Right renal pelvis (tissue), 4 donors: ENCODE measurements at places on chromosomes 1 and 21.

- no peak for DNase-seq
Observed at GRCh38 chr1:188372821-188373220, 1544.1 kb downstream of the PLA2G4A start.

DNA sequence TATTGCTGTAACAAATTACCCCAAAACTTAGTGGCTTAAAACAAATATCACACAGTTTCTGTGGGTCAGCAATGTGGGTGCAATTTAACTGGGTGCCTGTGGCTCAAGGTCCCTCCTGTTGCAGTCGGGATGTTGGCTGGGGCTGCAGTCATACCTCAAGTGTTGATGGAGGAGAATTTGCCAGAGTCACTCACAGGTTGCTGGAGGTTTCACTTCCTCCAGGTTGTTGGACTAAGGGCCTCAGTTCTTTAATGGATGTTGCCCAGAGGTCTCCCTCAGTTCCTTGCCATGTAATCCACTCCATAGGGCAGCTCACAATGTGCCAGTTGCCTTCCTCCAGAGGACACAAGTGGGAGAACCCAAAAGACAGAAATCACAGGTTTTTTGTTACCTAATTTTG, 2.5 kb upstream of the TAF13 start:
- DNase-seq = no peak

DNA sequence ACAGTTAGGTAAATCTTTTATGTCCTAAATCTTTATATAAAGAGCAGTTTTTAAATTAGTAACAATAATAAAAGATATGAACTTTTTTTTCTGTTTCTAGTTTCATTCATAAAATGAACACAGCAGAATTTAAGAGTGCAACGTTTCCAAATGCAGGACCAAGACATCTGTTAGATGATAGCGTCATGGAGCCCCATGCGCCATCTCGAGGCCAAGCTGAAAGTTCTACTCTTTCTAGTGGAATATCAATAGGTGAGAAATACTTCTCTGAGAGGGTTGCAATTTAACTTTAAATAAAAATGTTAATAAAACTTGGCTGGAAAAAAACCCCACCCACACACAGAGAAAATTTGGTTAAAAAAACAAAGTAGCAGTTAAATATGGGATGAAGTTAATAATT, 15.0 kb upstream of the ANGPTL1 start:
- no peak for DNase-seq

GRCh38 chr1:219155135-219155534, 18.5 kb upstream of the LYPLAL1 start:
- no peak for DNase-seq

DNA sequence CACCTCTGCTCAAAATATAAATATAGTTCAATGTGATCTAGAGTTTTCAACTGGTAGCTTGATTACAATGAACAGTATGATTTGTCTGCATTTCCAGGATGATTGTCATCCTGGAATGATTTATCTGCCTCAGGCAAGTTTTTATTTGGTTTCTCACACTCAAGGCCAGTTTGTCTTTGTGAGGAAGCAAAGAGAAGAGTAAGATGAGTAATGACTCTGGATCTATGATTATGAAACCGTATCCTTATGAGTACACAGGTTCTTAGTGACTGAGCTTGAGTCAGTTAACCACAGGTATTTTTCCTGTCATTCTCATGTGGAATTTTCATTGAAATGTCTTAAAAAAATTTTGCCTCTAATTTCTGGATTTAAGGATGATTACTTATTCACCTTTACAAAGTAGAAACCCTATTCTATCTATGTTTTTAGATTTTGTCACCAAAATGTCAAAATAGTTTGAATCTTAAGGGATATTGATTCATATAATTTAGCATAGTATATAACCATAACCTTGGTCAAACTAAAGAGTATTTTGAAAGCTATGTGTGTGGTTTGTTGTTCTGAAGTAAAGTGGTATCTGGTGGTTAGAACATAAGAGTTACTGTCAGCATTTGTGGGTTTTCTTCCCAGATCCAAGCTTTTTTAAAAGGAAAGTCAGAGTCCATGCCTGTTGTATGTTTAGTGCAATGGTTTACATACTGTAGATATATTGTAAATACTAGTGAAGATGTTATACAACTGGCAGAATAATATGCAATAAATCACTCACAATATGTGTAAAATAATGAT, 145.0 kb downstream of the RASAL2 start:
- no peak for DNase-seq

DNA sequence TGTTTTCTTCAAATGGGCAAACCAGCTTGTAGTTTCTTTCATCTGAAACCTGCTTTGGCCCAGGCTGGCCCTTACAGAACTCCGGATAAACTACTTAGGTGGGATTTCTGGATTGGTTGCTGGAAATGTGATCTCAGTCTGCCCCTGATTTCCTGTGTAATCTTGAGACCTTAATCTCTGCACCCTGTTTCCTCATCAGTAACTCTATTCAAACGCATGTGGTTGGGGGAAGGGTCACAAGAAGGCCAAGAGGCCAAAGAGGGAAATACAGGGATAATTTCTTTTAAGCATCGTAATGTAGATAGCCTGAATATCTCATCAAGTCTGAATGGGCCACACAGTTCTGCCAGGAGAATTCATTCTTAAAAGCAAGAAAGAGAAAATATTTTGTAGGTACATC, 483.6 kb downstream of the LTN1 start:
- DNase-seq = no peak

- DNase-seq = no peak
Observed at GRCh38 chr1:198486903-198487302, 53.6 kb downstream of the ATP6V1G3 start.
